ENCODE measurements at places on chromosomes 5 and 9. TPM values are rescaled to one million over a fixed set of nuclear protein-coding genes. Genes with fewer than 3 reads are reported as not detected.

Gene KDM3B
- total RNA-seq, result 64.8 TPM

GRCh38 chr9:15977438-15977837 lies 424.6 kb downstream of the CCDC171 start:
- no peaks in the 10 kb centered on the region for H3K36me3 ChIP-seq
- no peak for DNase-seq
- H3K4me3 ChIP-seq, result no peak overlapping the region
- H3K27ac ChIP-seq, result no peak overlapping the region
- H3K27me3 ChIP-seq, result no peaks in the 10 kb centered on the region

- peak overlapping the region; percentile 62 for H3K27ac ChIP-seq
- peaks cover 27% of the 10 kb centered on the region for H3K4me1 ChIP-seq
- no peak overlapping the region for H3K4me3 ChIP-seq
- no peaks in the 10 kb centered on the region for H3K27me3 ChIP-seq
- H3K36me3 ChIP-seq, result no peaks in the 10 kb centered on the region
- DNase-seq, result peak; percentile 25
Observed at GRCh38 chr5:172659909-172660628, 19.0 kb downstream of the NEURL1B start.

GRCh38 chr5:88676637-88677375 lies 206.2 kb downstream of the MEF2C start:
- H3K4me3 ChIP-seq, result no peak overlapping the region
- no peak for DNase-seq
- H3K36me3 ChIP-seq, result no peaks in the 10 kb centered on the region

Gene ADAMTS6
- total RNA-seq, result 3.2 TPM

Gene BICD2
- total RNA-seq, result 33.3 TPM

Gene TAS2R1
- not detected for total RNA-seq
